ENCODE measurements at places on chromosomes 16 and 17.
A peak's percentile ranks its signal among the peaks of the same experiment; 100 is the strongest.

- DNase-seq = peak; percentile 83
These were observed 360.9 kb downstream of the GRIN2A start for GRCh38 chr16:9821331-9821730.

DNA sequence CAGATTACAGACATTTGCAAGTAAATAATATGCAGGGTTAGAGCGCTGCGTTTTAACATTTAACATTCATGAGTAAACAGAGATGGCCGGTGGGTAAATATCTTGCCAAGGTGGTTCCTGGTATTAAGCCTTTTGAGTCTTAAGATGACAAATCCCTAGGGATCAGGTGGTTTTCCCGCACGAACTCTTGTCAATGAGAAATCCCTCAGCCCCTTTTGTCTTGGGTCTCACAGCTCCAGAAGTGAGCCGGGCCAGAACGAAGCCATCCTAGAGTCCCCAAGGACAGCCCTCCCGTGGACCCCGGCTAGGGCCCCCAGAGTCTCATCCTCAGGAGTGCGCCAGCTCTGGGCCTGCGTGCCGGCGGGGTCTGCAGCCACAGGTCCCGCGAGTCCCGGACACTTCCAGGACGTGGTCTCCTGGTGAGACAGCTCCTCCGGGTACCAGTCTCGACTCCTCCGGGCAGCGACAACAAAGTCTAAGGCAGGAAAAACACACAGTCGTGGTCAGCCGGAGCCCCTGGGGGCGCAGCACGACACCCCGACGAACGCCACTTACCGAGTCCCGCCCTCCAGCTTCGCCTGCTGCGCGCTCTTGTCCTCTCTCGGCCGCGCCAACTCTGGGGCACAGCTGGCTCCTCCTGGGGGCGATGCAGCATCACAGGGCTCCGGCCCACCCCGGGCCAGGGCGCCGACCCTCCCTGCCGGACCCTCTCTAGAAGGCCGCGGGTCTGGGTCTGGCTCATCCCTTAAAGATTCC, 13.3 kb downstream of the MIS12 start:
- peak; percentile 27 for DNase-seq

DNA sequence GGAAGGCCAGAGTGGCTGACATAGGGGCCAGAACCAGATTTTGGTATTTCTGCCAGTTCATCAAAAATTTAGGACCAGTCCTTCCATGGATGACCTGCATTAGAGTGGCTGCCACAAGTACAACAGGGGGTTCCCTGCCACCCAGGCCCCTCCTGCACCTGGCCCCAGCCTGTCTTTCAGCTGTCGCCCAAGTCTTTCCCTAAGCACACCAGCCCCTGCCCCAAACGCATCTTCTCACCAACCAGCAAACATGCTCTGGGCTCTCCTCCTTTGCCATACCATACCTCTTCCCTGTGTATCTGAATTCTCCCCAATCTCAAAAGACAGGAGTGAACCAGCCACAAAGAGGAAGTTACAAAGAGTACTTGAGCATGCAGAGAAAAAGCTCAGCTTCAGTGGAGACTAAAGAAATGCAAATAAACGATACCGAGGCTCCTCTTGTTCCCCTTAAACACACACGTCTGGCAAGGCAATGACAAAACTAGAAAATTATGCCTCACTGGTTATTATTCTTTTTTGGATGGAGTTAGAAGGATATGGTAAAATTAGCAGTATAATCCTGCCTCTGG, 130.6 kb downstream of the DYNLRB2 start:
- no peak for DNase-seq

DNA sequence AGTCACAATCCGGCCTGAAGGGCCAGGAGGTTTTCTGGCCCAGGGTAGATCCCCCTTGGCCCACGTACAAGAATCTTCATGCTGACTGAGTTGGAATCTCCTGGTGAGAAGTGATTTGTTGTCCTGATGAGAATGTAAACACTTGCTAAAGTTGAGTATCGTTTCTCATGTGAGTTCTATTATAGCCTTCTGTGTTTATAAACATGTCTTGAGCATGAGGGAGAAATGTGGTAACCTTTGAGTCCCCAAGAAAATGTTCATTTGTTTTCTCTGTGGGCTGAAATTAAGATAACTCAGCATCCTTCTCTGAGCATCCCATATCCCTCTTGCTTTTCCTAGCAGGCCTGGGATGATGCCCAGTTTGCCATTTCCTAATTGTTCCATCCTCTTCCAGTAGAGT, 204.8 kb downstream of the FTO start:
- DNase-seq = no peak

DNA sequence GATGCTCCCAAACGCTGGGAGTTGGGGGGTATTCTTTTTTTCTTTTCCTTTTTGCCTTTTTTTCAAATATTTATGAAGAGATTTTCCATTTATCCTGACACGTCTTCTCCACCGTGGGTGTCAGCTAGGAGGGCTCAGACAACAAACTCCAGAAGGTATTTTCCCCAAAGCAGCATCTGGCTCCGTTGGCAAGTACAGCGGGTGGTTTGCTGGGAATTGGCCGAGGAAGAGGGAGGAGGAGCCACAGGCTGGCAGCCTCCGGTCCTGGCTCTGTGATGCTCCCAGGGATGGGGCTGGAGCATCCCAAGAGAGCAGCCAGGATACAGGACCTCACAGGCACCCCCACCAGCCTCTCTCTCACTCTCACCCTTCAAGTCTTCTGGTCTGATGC, 10.9 kb upstream of the CACNG4 start:
- DNase-seq = peak; percentile 45

GRCh38 chr17:56038131-56038530, 115.1 kb upstream of the ANKFN1 start:
- no peak for DNase-seq

GRCh38 chr16:53947642-53948041, 243.7 kb downstream of the FTO start:
- DNase-seq = no peak

DNA sequence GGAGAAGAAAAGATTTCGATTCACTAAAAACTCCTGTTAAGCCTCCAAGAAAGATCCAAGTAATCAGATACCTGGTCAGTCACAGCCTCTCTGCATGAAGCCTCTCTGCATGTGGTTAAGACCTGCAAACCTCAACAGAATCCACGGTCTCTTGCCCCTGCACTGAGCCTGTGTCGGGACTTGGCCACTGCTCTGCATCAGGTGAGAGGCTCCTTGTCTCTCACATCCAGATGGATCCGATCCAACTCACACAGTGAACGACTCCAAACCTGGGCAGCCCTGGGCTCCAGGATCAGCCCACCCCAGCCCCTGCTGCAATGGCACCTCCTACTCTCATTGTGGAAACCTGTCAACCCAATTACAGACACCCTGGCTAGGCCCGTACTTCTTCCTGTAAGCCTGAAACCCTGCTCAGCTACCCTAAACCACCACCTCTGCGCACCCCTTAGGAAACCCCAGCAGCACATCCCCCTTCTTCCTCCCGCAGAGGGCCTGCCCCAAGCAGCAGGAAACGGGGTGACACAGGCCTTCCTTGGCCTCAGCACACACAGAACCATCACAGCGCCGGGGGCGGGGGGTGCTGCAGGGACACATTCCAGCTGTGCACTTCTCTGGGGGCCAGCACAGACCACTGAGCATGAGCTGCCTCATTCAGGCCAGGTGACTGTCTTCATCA, 129.5 kb downstream of the ANKRD11 start:
- DNase-seq = no peak

GRCh38 chr16:31130336-31130891, 5.1 kb downstream of the PRSS8 start:
- no peak for DNase-seq

DNA sequence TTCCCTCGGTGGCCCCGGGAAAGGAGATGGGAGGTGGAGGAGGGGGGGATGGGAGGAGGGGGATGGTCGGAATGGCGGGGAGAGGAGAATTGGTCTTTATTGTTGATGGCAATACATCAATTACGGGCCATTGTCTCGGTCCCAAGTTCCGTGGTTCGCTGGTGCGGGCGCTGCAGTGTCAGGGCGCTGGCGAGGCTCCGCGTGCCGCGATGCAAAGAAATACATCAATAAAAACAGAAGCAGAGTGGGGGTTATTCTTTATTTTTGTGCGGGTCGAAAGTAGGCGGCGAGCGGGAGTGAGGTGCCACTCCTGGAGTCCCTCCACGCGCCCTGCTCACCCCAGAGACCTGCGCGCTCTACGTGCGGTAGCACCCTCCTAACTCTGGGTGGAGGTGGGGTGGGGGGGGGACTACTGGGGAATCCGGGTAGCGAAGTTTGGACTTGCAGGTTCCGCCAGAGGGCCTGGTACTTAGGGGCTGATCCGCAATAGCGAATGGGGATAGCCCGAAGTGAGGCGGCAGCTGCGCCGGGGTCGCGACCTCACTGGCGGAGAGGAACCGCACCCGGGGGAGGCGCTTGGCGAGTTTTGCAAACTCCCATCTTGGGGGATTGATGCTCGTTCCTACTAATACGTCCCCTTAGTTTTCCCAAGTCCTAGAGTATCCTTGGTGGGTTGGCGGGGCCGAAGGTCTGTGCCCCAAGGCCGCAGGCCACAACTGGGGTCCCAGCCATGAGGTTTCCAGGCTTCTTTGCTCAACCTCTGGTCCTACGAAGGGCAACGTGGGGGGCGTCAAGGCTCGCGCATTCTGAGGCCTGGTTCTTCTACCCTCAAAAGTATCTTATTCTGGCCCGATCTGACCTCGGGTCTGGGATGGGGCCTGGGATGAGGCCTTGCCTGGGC, 3.5 kb upstream of the SALL1 start:
- peak; percentile 56 for DNase-seq

GRCh38 chr17:58504826-58505351, 9.5 kb downstream of the MTMR4 start:
- DNase-seq = peak; percentile 40

DNA sequence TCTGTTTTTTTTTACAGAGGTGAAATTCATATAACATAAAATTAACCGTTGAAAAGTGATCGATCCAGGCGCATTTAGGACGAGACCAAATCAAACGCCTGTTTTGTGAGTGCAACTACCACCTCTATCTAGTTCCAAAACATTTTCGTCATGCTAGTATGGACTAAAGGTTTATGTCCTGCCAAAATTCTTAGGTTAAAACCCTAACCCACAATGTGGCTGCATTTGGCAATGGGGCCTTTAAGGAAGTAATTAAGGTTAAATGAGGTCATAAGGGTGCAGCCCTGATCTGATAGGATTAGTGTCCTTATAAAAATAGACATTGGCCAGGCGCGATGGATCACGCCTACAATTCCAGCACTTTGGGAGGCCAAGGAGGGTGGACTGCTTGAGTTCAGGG, 32.8 kb upstream of the RCVRN start:
- DNase-seq = no peak

DNA sequence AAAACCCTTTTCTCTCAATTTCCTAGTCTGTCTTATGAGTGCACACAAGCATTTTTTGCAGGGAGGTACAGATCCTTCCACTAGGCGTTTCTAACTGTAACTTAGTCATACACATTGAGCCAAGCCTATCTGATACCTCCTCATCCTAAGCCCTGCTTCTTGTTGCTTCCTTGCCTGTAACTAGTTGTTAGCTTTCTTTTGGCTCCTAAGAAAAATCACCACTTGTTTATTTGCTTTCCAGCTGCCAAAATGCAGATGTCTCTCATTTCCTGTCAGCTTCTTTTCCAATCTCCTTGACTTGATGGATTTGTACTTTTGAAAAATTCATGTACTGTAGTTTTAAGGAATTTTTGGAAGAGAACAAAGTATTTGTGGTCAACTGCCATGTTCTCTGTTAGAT, 73.7 kb downstream of the TNRC6C start:
- no peak for DNase-seq

DNA sequence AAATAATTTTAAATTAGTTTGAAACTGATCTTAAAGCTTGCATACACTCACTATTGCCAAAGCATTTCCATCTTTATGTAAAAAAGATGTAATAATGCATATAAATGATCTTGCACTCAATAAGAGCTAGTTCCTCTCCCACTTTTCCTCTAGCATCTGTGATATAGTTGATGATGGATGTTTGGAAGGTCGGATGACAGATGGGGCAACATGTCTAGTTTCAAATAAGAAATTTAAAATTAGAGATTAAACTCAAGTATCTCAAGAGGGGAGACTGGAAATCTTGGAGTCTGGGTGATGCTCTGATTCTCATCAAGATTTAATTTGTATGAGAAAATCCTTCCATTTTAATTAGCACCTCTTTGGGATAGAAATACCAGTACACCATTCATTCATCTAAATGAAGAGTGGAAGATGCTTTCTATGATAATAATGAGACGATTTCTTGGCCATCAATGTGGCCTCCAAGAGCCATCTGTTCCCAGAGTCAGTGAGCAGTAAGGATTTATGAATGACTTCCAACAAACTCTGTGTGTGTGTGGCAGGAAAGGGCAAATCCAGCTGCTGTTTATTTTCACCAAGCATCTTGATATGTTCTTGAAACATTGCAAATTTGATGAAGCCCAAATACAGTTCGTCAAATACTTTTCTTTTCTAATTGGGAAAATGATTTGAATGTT, 616.3 kb upstream of the CDH8 start:
- peak; percentile 8 for DNase-seq

DNA sequence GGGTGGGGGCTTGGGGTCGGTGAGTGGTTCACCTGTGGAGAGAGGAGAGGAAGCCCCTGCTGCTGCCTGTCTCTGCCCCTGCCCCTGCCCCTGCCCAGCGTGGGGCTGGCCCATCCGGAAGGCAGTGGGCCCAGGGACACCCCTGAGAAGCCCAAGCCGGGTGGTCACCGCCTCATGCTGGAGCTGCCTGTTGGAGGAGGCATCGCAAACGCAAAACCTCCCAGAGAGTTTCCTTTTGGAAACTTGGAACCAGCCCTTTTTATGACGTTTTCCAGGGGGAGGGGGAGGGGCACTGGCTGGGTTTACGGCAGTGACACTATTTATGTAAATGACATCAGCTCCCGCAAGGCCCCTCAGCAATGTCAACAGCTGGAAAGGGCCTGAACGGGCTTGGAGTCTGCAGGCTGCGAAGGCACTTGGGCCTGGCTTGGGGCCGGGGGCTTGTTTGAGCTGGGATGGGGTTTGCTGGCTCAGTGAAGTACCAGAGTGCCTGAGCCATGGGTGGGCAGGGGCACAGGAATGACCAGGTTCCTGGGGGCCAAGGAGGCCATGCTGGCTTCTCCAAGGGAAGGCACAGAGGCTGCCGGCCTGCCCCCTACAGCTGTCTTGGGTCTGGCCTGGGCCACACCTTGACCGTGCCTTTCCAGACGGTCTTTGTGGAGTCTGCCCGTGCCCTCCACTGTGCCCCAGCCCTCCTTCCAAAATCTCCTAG, 219.5 kb downstream of the NTN1 start:
- peak; percentile 45 for DNase-seq

- DNase-seq = no peak
These were observed 47.4 kb upstream of the MEIOC start for GRCh38 chr17:44608727-44609435.

DNA sequence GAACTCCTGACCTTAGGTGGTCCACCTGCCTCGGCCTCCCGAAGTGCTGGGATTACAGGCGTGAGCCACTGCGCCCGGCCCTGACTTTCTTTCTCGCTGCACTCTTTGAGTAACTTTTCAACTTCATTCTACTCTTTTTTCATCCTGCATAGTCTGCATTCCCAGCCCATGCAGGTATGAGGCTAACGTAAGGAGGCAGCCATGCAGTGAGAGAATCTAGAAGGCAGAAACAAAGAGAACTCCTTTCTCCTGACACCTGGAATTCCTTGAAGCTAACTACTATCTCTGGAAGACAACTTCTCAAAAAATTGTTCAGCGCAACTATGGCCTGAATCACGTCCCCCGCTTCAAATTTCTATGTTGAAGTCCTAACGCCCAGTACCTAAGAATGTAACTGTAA, 152.0 kb downstream of the SLC39A11 start:
- DNase-seq = no peak

Data from pons (tissue), 1 donor.